ENCODE measurements at places on chromosomes 7 and 10.

DNA sequence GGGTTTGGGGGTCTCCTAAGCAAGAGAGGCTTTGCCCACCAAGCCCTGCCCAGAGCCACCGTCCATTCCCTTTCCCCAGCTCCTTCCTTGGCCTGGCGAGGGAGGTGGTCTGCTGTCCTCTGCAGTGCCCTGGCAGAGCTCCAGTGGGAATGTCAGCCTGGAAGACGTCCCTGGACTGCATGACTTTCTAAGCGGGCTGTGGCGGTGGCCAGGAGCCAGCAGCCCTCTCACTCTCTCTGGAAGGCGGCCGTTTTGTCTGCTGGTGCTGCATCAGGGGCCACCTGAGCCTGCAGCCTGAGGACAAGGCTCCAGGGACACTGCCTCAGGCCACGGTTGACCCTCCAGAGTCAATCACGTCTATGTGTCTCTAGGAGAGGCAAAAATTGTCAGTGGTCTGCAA is 271.0 kb downstream of the SKAP2 start:
- no peak overlapping the region for H3K27ac ChIP-seq
- DNase-seq: no peak
- H3K4me1 ChIP-seq: no peaks in the 10 kb centered on the region
- H3K36me3 ChIP-seq: no peaks in the 10 kb centered on the region
- no peak overlapping the region for H3K4me3 ChIP-seq

DNA sequence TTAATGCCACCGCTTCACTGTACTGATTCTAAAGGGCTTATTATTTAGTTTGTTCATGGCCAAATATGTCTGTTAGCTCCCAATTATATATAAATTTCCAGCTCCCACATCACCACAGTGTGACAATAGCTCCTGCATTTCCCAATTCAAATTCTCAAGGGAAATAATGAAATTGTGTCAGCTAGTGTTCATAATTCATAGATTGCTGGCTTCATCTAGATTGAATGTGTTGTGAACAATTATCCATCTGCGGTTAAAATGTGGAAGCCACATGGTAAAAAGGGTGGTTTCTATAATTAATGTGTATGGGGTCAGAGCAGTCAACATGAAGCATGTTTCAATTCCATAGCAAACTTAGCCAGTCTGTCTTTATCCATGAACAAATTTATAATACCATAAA is 154.3 kb downstream of the SEMA3E start:
- DNase-seq: no peak
- no peaks in the 10 kb centered on the region for H3K27me3 ChIP-seq
- H3K27ac ChIP-seq: no peak overlapping the region
- H3K4me1 ChIP-seq: no peaks in the 10 kb centered on the region
- no peaks in the 10 kb centered on the region for H3K36me3 ChIP-seq

DNA sequence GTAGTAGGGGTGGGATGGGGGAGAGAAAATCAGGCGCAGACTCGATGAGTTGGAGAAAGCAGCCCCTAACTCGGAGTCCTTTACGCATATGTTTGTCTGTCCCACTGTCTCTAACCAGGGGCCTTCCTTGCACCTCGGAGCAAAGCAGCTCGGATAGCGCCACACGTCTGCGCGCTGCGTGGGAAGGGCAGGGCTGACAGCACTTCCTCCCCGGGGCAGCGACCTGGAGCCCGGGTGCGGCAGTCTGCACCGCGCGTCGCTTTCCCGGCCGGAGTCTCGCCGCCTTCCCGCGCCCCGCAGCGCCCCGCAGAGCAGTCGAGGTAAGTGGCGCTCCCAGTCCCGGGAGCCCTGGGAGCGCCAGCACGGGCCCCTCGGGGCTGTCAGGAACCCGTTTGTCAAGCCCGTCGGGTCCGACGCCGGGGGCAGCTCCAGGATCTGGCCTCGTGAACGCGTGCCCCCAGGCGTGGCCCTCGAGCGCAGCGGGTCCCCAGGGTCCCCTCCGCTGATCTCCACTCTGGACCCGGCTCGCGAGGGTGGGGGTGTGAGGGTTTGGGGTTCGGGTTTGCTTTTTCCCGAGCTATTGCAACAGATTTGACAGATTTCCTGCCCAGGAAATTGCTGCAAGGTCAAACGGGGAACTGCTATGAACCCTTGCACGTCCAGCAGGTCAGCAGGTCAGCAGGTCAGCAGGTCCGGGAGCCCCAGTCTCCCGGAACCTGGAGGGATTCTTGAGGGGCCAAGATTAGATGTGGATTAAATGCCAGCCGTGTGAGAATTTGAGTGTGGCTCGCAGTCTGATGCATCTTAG is 597 bp downstream of the APBB1IP start:
- H3K4me1 ChIP-seq: no peaks in the 10 kb centered on the region
- DNase-seq: no peak
- no peak overlapping the region for H3K4me3 ChIP-seq
- no peaks in the 10 kb centered on the region for H3K36me3 ChIP-seq
- H3K27me3 ChIP-seq: peaks cover 7% of the 10 kb centered on the region

DNA sequence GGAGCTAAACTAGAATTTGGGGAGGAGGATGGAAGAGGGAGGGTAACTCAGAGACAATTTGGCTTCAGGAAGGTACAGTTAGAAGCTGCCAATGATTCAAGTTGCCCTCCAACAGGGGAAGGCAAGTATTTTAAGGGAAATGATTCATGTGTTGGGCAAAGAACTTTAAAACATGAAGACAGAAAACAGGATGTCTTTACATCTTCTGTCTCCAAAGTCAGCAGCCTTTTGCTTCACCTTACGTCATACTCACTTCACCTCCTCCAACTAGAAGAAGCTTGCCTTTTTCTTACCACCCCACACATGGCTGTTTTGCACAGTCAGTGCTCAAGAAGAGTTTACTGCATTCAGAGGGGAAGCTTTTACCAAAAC is 36.1 kb downstream of the PPP1R3C start:
- H3K4me1 ChIP-seq: no peaks in the 10 kb centered on the region
- H3K27me3 ChIP-seq: no peaks in the 10 kb centered on the region
- H3K27ac ChIP-seq: no peak overlapping the region
- no peak overlapping the region for H3K4me3 ChIP-seq
- no peaks in the 10 kb centered on the region for H3K36me3 ChIP-seq

GRCh38 chr7:158749396-158749795 is 44.8 kb upstream of the NCAPG2 start:
- H3K4me3 ChIP-seq: no peak overlapping the region
- H3K27ac ChIP-seq: no peak overlapping the region
- H3K4me1 ChIP-seq: no peaks in the 10 kb centered on the region
- no peaks in the 10 kb centered on the region for H3K27me3 ChIP-seq

DNA sequence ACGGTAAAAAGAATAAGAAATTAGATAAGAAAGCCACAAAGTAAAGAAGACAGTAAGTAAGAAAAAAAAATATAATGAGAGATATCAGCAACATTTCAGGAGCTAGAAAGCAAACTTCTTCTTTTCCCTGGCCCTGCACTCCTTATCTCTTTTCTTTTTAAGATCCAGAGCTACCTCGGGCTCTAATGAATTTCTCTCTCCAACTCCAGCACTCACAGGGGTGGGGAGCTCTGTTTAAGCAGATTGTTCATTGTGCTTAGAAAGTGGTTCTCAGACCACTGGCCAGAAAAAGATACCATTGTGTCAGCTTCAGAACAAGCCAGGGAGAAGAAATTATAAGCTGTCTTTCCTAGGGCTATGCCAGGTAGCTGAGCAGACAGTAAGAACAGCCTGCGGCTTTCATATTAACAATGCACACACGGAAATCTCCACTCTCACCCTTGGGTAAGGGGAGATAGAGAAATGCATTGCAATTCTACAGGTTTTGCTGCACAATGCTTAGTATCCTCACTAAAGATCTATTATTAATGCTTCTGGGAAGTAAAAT is 19.3 kb downstream of the OR2F1 start:
- H3K36me3 ChIP-seq: no peaks in the 10 kb centered on the region
- DNase-seq: no peak
- no peaks in the 10 kb centered on the region for H3K4me1 ChIP-seq
- no peak overlapping the region for H3K4me3 ChIP-seq
- no peak overlapping the region for H3K27ac ChIP-seq

DNA sequence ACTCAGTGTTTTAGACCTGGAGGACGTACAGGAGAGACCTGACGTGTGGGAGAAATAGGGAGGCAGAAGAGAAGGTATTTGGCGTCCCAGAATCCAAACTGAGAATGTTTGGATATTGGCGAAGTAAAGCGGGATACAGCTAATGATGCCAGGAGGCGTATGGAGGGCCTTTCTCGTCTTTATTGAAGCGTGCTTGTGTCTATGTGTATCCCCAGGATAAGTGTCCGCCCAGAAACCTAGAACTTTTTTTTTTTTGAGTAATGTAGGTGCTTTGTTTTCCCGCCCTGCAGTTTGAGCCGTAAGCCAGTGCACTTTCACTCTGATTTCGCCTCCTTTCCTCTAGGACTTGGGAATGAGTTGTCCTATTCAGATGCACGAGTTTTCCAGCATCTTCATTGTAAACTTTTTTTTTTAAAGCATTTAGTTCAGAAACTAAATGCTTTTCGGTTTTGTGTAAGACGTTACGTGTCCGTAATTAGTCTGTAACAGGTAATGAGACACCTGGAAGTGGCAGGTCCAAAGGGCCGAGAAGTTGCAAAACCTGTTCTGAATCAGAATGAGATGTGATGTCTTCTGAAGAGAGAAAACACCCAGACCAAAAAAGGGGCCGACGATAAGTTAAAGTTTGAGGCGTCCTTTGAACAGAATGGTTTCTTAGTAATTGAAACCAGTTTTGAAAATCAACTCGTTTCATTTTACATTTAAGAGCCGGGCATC is 746 bp downstream of the ARL5B start:
- no peak for DNase-seq
- peak overlapping the region; percentile 81 for H3K27ac ChIP-seq
- peak overlapping the region; percentile 93 for H3K4me3 ChIP-seq
- H3K27me3 ChIP-seq: no peaks in the 10 kb centered on the region
- peaks cover 15% of the 10 kb centered on the region for H3K4me1 ChIP-seq

DNA sequence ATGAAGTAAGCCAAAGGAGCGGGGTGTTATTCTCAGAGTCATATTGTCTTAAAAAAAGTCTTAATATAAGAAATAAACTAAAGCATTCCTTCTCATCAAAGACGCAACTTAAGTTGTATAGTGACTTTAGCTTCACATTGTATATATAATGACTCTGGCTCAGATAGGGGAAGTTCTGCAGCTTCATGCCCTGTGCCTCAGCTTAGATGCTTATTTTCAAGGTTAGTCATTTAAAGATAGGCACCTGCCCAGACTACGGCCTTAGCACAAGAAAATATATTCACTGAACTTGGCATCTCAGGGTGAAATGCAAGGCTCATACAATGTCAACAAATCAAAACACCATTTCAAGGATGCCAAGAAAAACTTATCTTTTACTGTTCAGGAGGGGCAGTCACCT is 52.8 kb upstream of the DNAJB12 start:
- no peaks in the 10 kb centered on the region for H3K36me3 ChIP-seq
- DNase-seq: no peak
- H3K27me3 ChIP-seq: no peaks in the 10 kb centered on the region
- H3K4me1 ChIP-seq: no peaks in the 10 kb centered on the region

DNA sequence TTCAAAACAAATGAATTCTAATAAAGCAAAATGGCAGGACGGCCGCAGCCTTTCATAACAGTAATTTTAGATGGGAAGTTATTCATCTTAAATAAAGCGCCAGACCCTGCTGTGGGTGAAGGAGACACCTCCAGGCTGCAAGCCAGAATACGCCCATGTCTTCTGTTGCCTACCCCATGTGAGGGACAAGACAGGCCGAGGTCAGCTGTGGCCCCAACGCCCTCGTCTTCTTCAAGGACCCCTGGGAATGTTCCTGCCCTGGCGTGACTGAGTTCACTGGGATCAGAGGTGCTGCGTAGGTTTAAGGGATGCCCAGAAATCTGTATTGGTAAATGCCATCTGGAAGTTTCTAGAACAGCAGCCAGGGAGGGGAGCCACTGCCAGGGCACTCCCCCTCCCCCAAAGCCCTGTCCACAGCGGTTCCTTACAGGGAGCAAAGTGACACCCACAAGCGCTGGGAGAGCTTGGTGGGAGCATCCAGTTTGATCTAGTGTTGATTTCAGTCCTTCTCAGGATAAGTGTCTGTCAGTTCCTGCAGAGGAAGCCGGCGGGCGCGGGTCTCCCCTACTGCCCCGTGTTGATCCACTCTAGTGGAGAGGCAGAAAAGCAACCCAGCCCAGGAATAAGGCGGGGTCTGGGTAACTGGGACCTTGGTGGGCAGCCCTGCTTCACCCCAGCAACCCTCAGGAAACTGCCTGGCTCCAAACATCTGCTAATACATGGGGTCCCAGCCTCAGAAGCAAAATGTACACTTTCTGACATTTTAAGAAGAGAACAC is 20.6 kb downstream of the PAPOLB start:
- 0 out of 2 replicates have a peak, but pooled peaks cover 3% of the 10 kb centered on the region for H3K4me1 ChIP-seq
- no peak overlapping the region for H3K27ac ChIP-seq
- H3K36me3 ChIP-seq: no peaks in the 10 kb centered on the region

GRCh38 chr10:18753312-18753895 is 94.2 kb downstream of the ARL5B start:
- no peaks in the 10 kb centered on the region for H3K36me3 ChIP-seq
- H3K4me3 ChIP-seq: no peak overlapping the region
- no peaks in the 10 kb centered on the region for H3K27me3 ChIP-seq
- no peak for DNase-seq

DNA sequence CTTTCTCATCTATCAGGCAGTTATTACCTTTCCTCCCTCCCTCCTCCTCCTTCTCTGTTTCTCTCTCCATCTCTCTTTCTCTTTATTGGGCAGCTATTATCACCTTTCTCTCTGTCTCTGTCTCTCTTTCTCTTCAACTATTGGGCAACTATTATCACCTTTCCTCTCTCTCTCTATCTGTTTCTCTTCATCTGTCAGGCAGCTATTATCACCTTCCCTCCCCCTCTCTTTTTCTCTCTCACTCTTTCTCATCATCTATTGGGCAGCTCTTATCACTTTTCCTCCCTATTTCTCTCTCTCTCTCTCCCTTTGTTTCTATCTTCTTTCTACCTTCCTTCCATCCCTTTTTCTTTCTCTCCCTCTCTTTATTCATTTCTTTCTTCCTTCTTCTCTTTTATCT is 1.2 kb downstream of the DMBT1 start:
- H3K4me3 ChIP-seq: no peak overlapping the region
- DNase-seq: no peak
- H3K4me1 ChIP-seq: no peaks in the 10 kb centered on the region

- no peaks in the 10 kb centered on the region for H3K27me3 ChIP-seq
- peak overlapping the region; percentile 29 for H3K4me3 ChIP-seq
- DNase-seq: no peak
- no peaks in the 10 kb centered on the region for H3K36me3 ChIP-seq
Observed at GRCh38 chr10:45580371-45581215, 92.0 kb downstream of the ZFAND4 start.

DNA sequence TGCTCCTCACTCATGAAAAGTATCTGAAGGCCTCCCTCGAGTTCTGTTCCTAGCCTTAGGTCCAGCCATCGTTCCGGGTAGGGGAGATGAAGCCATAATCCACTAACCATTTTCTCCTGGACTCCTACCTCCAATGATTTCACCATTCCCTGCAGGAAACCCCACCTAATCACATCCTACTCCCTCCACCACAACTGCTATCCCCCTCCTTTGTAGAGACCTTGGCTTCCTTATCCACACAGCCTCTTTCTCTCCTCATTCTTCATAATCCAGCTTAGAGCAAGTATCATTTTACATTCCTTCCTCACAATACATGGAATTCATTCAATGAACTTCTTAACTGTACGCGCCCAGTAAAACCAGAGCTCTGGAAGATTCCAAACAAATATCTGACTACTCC is 18.7 kb downstream of the HNRNPF start:
- peaks cover 75% of the 10 kb centered on the region for H3K36me3 ChIP-seq
- no peak overlapping the region for H3K27ac ChIP-seq
- H3K4me1 ChIP-seq: peaks cover 19% of the 10 kb centered on the region
- no peaks in the 10 kb centered on the region for H3K27me3 ChIP-seq
- DNase-seq: no peak

GRCh38 chr10:61398366-61399129 is 54.6 kb downstream of the TMEM26 start:
- H3K27me3 ChIP-seq: no peaks in the 10 kb centered on the region
- no peak for DNase-seq
- no peaks in the 10 kb centered on the region for H3K36me3 ChIP-seq
- H3K4me3 ChIP-seq: no peak overlapping the region
- H3K4me1 ChIP-seq: peaks cover 8% of the 10 kb centered on the region
